Fibroblast of skin of left quadriceps (primary cell): ENCODE measurements at places on chromosomes 6 and 20.
A peak's percentile ranks its signal among the peaks of the same experiment; 100 is the strongest.

DNA sequence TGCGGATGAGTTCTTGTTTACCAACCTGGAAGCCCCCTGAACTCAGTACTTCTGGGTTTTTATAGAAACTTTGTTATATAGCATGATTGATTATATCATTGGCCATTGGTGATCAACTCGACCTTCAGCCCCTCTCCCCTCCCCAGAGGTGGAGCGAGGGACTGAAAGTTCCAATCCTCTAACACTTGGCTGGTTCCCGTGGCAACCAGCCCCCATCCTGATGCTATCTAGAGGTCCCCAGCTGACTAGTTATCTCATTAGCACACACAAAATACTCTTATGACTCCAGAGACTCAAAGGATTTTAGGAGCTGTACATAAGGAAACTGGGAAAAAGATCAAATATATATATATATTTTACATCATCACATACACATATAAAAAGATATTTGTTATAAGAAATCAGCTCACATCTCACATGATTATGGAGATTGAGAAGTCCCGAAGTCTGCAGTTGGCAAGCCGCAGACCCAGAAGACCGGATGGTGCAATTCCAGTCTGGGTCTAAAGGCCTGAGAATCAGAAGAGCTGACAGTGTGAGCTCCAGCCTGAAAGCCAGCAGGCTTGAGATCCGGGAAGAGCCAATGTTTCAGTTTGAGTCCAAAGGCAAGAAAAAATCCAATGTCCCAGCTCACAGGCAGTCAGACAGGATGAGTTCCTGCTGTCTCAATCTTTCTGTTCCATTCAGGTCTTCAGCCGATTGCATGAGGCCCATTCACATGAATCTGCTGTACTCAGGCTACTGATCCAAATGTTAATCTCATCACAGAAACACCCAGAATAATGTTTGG is 179.3 kb upstream of the DTNBP1 start:
- no peak for DNase-seq

GRCh38 chr6:169086020-169086419 is 167.6 kb downstream of the THBS2 start:
- DNase-seq: no peak

- DNase-seq: no peak
Observed at GRCh38 chr6:85594197-85594930, 706 bp upstream of the SNX14 start.

DNA sequence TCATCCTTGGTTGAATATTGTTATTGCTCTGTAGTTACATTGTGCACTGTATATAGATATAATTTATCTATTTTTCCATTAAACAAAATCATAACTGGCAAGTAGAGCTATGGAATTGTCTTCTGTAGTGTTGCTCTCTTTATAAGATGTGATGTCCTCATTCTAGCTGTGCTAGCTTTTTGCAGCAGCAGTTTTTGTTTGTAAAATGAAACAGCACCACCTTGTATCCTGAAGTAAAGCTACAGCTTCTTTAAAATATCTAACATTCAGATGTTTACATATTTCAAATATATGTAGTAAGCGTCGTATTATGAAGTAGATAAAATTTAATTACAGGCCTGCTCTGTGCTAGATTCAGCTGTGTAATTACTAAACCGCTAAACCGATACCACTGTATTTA is 328.8 kb upstream of the MANEA start:
- DNase-seq: peak; percentile 42

GRCh38 chr6:134288538-134289203 is 29.2 kb downstream of the SGK1 start:
- DNase-seq: peak; percentile 95
